ENCODE measurements at places on chromosomes 1 and 21. TPM values are rescaled to one million over a fixed set of nuclear protein-coding genes. Genes with fewer than 3 reads are reported as not detected.

The GSTM5 gene
- total RNA-seq, result 3.6 TPM

The TSHB gene
- total RNA-seq, result not detected

The OR10J5 gene
- total RNA-seq, result not detected

The NR1I3 gene
- total RNA-seq, result not detected

The PLA2G2A gene
- total RNA-seq, result 53.5 TPM

The TFF1 gene
- total RNA-seq, result 40.6 TPM

The KRTAP12-3 gene
- not detected for total RNA-seq

The ICOSLG gene
- 0.55 TPM for total RNA-seq

The KIF17 gene
- 0.73 TPM for total RNA-seq

The IQCC gene
- 1.1 TPM for total RNA-seq

The FCRL2 gene
- not detected for total RNA-seq

The ASPM gene
- 0.52 TPM for total RNA-seq

The KCNQ4 gene
- 0.78 TPM for total RNA-seq

The CACNA1E gene
- 0.09 TPM for total RNA-seq

The SERPINC1 gene
- not detected for total RNA-seq

The RABIF gene
- 2.1 TPM for total RNA-seq

The HOOK1 gene
- total RNA-seq, result 32.0 TPM

The RAB42 gene
- 0.19 TPM for total RNA-seq

The DDR2 gene
- 14.6 TPM for total RNA-seq

The XCL1 gene
- total RNA-seq, result not detected

The AMPD1 gene
- total RNA-seq, result not detected

The LPAR3 gene
- total RNA-seq, result 12.6 TPM

The OR10Z1 gene
- not detected for total RNA-seq

The LCE3E gene
- total RNA-seq, result not detected

The RGL1 gene
- total RNA-seq, result 2.8 TPM

The RPS27 gene
- 1,250 TPM for total RNA-seq

The TSTD1 gene
- total RNA-seq, result 30.3 TPM

The TDRD5 gene
- total RNA-seq, result 0.23 TPM

The TAF1A gene
- total RNA-seq, result 4.1 TPM

The PPM1J gene
- 0.83 TPM for total RNA-seq

The C8A gene
- total RNA-seq, result 0.12 TPM

The MNDA gene
- 6.2 TPM for total RNA-seq

The MAGI3 gene
- 16.6 TPM for total RNA-seq

The NEGR1 gene
- 5.4 TPM for total RNA-seq

The DCST1 gene
- not detected for total RNA-seq

The ACTA1 gene
- total RNA-seq, result not detected

The ERG gene
- 4.6 TPM for total RNA-seq

The RORC gene
- 11.9 TPM for total RNA-seq

The RHD gene
- total RNA-seq, result not detected

The CRNN gene
- not detected for total RNA-seq

The PADI2 gene
- total RNA-seq, result 3.6 TPM

The TARDBP gene
- total RNA-seq, result 53.2 TPM

The FAM177B gene
- 0.32 TPM for total RNA-seq

The CAPN8 gene
- total RNA-seq, result 1.2 TPM

The PAQR7 gene
- 4.3 TPM for total RNA-seq

The S1PR1 gene
- total RNA-seq, result 6.5 TPM

The IL23R gene
- total RNA-seq, result 0.20 TPM

The RSPO1 gene
- not detected for total RNA-seq

The PRELP gene
- total RNA-seq, result 2.3 TPM

The ZNF593OS gene
- total RNA-seq, result not detected

The CDA gene
- not detected for total RNA-seq

The GCSAML gene
- not detected for total RNA-seq

The TMEM54 gene
- 11.9 TPM for total RNA-seq

The CD5L gene
- not detected for total RNA-seq

The ATP5IF1 gene
- total RNA-seq, result 49.4 TPM
